ENCODE measurements at places on chromosomes 2 and 18.

DNA sequence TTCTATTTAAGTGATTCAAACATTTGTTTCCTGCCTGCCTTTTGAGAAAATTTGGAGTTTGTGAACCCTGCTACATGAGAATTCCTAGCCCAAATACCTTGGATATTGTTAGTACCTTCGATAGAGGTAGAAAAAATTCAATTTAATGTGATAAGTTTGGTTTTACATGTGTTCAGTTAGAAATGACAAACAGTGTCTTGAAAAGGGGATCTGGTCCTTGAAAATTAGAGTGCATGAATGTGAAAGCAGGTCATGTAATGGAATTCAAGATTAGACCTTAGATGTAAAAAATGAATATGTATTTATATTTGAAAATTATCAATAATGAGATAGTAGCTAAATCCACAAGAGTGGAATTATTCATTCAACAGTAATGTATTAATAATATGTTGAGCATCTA is 70.5 kb downstream of the PIK3C3 start:
- H3K27me3 ChIP-seq = no peaks in the 10 kb centered on the region
- DNase-seq = no peak
- no peak overlapping the region for H3K27ac ChIP-seq
- H3K4me3 ChIP-seq = no peak overlapping the region

DNA sequence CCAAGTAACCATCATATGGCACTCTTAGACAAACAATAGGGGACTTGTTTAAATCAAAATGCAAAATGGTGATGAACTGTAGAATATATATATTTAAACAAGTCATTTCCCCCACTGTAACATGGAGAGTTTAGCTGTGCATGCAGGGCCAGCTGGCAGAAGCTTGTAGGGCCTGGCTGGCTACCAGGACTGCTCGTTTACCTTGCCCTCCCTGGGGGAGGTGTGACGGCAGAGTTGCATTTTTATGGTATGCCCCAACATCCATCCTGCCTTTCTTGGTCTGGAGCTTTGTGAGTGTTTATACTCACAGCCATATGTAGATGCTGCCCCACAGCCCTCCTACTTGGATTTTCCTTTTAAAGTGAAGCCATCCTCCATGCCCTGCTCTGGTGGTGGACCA is 101.7 kb upstream of the ZFP36L2 start:
- H3K4me1 ChIP-seq = peaks cover 17% of the 10 kb centered on the region
- DNase-seq = no peak
- H3K36me3 ChIP-seq = no peaks in the 10 kb centered on the region
- no peak overlapping the region for H3K27ac ChIP-seq
- H3K4me3 ChIP-seq = no peak overlapping the region

DNA sequence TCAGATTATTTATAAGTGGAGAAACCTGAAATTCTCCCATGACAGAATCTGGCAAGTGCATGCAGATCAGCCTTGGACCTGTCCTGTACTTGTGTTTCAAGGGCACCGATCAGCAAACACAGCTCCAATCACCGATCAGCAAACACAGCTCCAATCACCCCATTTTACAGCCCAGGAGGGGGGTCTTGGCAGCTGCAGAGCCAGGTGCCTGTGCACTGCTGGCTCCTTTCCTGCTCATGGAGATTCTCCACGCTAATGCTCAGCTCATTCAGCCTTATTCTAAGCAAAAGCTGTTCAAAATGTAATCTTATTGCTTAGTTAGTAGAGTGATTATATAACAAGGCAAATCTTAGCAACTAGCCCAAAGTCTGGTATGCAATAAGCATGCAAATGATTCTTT is 623.1 kb upstream of the HS6ST1 start:
- H3K36me3 ChIP-seq = no peaks in the 10 kb centered on the region
- DNase-seq = no peak
- H3K27me3 ChIP-seq = no peaks in the 10 kb centered on the region

DNA sequence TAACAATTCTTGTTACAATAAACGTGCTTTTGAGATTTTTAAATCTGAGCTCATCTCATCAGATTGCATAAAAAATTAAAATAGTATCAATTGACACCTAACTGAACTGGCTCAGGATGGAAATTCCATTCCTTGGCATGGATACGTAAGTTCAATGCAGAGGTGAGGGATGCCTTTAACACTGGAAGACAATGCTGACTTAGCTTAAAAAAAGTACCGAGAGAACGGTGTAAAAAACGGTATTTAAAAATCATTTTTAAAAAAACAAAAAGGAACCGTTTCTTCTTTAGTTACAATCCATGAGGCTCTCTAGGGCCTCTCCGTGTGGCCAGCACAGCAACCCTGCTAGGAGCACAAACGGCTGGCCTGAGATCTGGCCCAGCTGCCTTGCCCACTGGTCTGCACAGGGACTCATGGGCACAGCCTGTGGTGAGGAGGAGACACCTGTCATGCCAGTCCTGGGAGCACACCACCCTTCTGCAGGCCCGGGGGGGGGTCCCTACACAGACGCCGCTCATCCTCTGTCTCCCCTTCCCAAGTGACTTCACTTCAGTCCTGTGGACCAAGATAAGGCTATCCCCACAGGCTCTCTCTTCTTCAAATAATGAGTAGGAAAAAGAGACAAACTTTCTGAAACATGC is 45.2 kb downstream of the FAM168B start:
- DNase-seq = no peak
- no peaks in the 10 kb centered on the region for H3K27me3 ChIP-seq
- H3K4me1 ChIP-seq = no peaks in the 10 kb centered on the region
- H3K27ac ChIP-seq = no peak overlapping the region
- no peak overlapping the region for H3K4me3 ChIP-seq

DNA sequence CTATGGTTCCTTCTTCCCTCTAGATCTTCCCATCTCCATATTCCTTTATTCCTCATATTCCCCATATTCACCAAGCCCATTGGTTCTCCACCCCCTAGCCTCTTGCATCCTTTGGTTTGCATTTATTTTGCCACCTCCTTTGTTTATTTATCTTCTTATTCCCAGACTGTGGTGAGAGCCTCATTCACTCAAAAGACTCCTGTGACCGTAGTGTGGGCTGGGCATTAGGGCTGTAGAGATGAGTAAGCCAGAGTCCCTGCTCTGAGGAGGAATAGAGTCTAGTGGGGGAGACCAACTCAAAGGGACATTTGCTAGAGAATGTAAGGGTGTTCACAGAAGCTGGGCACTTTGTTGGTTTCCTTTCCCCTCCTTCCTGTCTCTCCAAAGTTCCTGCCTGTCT is 8.3 kb downstream of the ATG16L1 start:
- H3K27me3 ChIP-seq = no peaks in the 10 kb centered on the region
- H3K4me1 ChIP-seq = peaks cover 10% of the 10 kb centered on the region
- H3K4me3 ChIP-seq = no peak overlapping the region
- peaks cover 30% of the 10 kb centered on the region for H3K36me3 ChIP-seq

GRCh38 chr2:131646669-131647297 is 119.1 kb downstream of the CCDC74A start:
- H3K4me3 ChIP-seq = peak overlapping the region; percentile 3
- no peaks in the 10 kb centered on the region for H3K4me1 ChIP-seq
- H3K36me3 ChIP-seq = no peaks in the 10 kb centered on the region
- DNase-seq = no peak

DNA sequence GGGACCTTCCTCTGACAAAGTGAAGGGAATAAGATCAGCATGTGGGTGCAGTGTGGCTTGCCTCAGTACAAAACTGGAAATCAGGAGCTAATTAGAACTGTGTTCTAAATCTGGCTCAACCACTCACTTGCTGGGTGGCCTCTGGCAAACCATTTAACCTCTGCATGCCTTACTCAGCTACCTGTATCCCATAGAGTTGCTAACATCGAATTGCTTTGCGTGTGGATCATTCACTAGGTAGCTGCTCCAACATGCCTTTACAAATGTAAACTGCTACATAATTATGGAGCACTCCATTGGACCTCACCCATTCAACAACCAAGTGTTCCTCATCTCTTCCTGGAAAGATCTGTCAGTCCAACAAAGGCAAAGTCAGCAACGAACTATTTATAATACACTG is 19.0 kb downstream of the PLEKHM3 start:
- H3K4me1 ChIP-seq = peaks cover 14% of the 10 kb centered on the region
- H3K27me3 ChIP-seq = no peaks in the 10 kb centered on the region
- H3K36me3 ChIP-seq = no peaks in the 10 kb centered on the region
- no peak overlapping the region for H3K4me3 ChIP-seq
- no peak for DNase-seq

GRCh38 chr2:1837022-1837421 is 92.7 kb upstream of the PXDN start:
- no peaks in the 10 kb centered on the region for H3K36me3 ChIP-seq
- no peaks in the 10 kb centered on the region for H3K27me3 ChIP-seq
- no peak overlapping the region for H3K27ac ChIP-seq

GRCh38 chr2:186467421-186467820 is 18.6 kb upstream of the ZC3H15 start:
- H3K27me3 ChIP-seq = no peaks in the 10 kb centered on the region
- no peaks in the 10 kb centered on the region for H3K4me1 ChIP-seq
- no peaks in the 10 kb centered on the region for H3K36me3 ChIP-seq
- no peak for DNase-seq
- H3K4me3 ChIP-seq = no peak overlapping the region

DNA sequence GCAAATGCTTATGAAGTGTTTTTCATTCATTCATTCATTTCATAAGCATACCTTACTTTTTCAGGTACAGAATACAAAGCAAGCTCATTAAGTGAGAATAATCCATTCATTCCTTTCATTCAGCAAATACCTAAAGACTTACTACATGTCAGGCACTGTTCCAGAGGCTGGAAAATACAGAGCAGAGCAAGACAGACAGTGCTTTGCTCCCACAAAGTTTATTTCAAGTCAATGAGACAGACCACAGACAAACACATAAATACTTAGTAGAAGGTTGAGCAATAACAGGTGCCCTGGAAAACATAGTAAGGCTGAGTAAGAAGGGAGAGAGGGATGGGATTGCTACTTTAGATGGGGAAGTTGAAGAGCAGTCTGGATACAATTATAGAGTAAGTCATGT is 309.8 kb downstream of the C1D start:
- H3K36me3 ChIP-seq = no peaks in the 10 kb centered on the region
- no peaks in the 10 kb centered on the region for H3K4me1 ChIP-seq
- H3K4me3 ChIP-seq = no peak overlapping the region

- peaks cover 3% of the 10 kb centered on the region for H3K4me1 ChIP-seq
- H3K36me3 ChIP-seq = no peaks in the 10 kb centered on the region
- no peak overlapping the region for H3K27ac ChIP-seq
Observed at GRCh38 chr2:176729706-176730569, 460.7 kb downstream of the MTX2 start.

DNA sequence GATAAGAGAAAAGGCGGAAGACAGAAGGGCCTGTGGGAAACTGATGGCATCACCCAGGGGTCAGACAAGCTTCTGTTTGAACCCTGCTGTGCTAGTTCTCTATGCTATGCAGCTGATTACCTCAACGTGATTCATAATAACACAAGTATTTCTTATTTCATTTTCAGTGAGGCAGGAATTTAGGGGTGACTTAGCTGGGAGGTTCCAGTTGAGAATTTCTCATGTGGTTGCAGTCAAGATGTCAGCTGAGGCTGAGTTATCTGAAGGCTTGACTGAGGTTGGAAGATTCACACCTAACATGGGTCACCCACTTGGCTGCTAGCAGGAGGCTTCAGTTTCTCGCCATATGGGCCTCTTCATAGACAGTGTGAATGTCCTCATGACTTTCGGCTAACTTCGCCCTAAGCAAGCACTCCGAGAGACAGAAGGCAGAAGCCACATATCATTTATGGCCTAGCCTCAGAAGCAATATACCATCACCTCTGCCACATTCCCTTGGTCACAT is 34.0 kb upstream of the TMEM131 start:
- H3K27ac ChIP-seq = no peak overlapping the region
- no peak for DNase-seq
- H3K27me3 ChIP-seq = no peaks in the 10 kb centered on the region
- H3K36me3 ChIP-seq = no peaks in the 10 kb centered on the region
- H3K4me1 ChIP-seq = peaks cover 6% of the 10 kb centered on the region
- no peak overlapping the region for H3K4me3 ChIP-seq

GRCh38 chr2:10374362-10374943 is 71.7 kb downstream of the HPCAL1 start:
- peaks cover 67% of the 10 kb centered on the region for H3K4me1 ChIP-seq
- H3K27me3 ChIP-seq = no peaks in the 10 kb centered on the region
- H3K36me3 ChIP-seq = no peaks in the 10 kb centered on the region
- H3K4me3 ChIP-seq = no peak overlapping the region
- H3K27ac ChIP-seq = peak overlapping the region; percentile 12
- no peak for DNase-seq

GRCh38 chr2:159635006-159635789 is 18.9 kb upstream of the BAZ2B start:
- DNase-seq = no peak
- no peak overlapping the region for H3K4me3 ChIP-seq
- no peaks in the 10 kb centered on the region for H3K4me1 ChIP-seq
- H3K27me3 ChIP-seq = no peaks in the 10 kb centered on the region

DNA sequence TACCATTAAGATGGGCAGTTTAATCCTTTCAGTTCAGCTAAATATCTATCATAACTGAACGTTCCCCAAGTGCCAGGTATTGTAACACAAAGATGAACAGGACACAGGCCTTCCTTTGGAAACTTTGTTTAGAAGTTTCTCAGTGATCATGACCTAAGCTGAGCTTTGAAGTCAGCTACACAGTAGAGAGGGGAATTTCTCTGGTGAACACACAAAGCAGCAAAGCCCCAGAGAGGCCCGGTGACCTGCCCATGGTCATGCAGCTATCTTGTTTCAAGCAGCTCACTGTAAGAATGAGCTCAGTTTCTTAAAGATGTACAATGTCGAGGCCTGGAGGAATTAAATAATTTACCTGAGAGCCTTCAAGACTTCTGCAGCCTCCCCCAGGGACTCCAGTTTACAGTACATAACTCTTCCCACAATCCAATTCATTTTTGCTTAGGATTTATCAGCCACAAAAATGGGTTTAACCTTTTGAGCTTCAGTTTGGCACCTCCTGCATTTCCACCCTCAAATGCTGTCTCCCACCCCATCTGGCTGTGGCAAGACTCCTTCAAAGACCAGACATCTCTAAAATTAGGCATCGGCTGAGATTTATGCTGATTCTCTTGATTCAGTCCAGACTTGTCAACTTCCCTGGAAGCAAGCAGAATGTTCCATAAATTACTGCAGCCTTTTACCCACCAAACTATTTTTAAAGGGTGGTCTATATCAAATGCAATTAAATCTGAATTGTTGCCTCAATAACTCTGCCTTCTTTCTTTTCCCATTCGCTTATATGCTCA is 325.6 kb downstream of the TXNL1 start:
- H3K27me3 ChIP-seq = no peaks in the 10 kb centered on the region
- no peak overlapping the region for H3K27ac ChIP-seq
- no peak for DNase-seq

- peak; percentile 64 for DNase-seq
- H3K27me3 ChIP-seq = no peaks in the 10 kb centered on the region
- H3K36me3 ChIP-seq = no peaks in the 10 kb centered on the region
- no peak overlapping the region for H3K4me3 ChIP-seq
- no peak overlapping the region for H3K27ac ChIP-seq
Observed at GRCh38 chr2:119495948-119496347, 28.3 kb downstream of the SCTR start.

- H3K27me3 ChIP-seq = no peaks in the 10 kb centered on the region
- H3K36me3 ChIP-seq = no peaks in the 10 kb centered on the region
- H3K4me1 ChIP-seq = no peaks in the 10 kb centered on the region
- DNase-seq = no peak
- no peak overlapping the region for H3K27ac ChIP-seq
Observed at GRCh38 chr18:44630118-44630517, 50.6 kb upstream of the SETBP1 start.

Measured in upper lobe of left lung (tissue), 6 donors.